ENCODE measurements at places on chromosomes 5 and 9. TPM values are rescaled to one million over a fixed set of nuclear protein-coding genes. Genes with fewer than 3 reads are reported as not detected.

TAS2R1 gene
- not detected for total RNA-seq

RASGRF2 gene
- 24.9 TPM for total RNA-seq

GRCh38 chr9:75845806-75846205 lies 44.7 kb upstream of the PCSK5 start:
- DNase-seq: no peak
- no peaks in the 10 kb centered on the region for H3K4me1 ChIP-seq
- no peaks in the 10 kb centered on the region for H3K36me3 ChIP-seq
- no peak overlapping the region for H3K4me3 ChIP-seq
- H3K27ac ChIP-seq: no peak overlapping the region

DNA sequence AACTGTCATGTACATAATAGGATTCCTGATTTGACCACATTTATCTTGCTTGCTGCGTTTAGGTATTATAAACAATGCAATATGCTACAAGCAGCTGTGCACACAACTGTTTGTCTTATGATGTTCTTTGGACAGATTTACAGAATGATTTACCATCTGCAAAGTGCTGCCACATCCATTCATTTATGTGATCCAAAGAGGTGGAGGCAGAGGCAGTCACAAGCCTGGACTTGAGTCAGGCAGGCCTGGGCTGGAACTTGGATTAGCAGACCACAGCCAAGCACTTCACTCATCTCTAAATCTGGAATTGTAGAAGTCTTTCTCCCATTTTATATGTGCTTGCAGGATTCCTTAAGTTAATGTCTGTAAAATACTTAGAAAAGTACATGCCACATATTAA lies 149.0 kb downstream of the INSYN2B start:
- no peaks in the 10 kb centered on the region for H3K27me3 ChIP-seq
- H3K4me3 ChIP-seq: no peak overlapping the region
- no peaks in the 10 kb centered on the region for H3K4me1 ChIP-seq
- DNase-seq: no peak

DNA sequence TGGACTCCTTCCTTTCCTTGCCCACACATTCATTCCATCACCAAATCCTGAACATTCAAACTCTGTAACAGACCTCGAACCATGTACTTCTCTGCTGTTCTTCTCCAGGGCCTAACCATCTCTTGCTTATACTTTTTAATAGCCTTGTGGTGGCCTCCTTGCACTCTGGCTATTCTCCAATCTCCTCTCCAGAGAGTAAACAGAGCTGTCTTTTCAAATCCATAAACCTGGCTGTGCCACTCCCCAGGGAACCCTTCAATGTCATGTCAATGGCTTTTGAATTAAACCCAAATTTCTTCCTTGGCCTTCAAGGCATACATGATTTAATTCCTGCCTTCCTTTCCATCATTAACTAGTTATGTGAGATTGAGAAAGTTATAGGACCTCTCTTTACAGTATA lies 277.6 kb upstream of the EFNA5 start:
- H3K27ac ChIP-seq: no peak overlapping the region
- H3K27me3 ChIP-seq: no peaks in the 10 kb centered on the region
- H3K4me3 ChIP-seq: no peak overlapping the region
- no peaks in the 10 kb centered on the region for H3K36me3 ChIP-seq
- H3K4me1 ChIP-seq: no peaks in the 10 kb centered on the region

GRCh38 chr5:32190095-32190494 lies 16.0 kb upstream of the GOLPH3 start:
- no peak for DNase-seq
- H3K4me3 ChIP-seq: no peak overlapping the region
- no peak overlapping the region for H3K27ac ChIP-seq
- no peaks in the 10 kb centered on the region for H3K36me3 ChIP-seq
- H3K4me1 ChIP-seq: no peaks in the 10 kb centered on the region
- no peaks in the 10 kb centered on the region for H3K27me3 ChIP-seq

DNA sequence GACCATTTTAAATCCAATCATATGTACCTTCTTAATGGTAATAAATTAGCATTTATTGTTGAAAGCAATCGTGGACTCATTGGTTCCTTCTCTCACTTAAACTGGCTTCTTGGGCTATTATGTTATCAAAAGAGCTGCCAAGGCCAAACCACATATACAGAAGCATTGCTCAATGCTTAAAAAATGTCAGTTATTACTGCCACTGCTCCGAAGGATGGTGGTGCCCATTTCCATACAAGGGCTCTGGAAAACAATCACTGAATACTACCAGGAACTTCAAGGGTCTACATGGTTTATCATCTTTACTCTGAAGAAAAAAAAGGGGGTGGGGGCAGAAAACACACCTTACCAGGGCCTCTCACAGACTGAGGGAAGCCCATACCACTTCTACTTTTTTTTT lies 104.3 kb downstream of the GNAQ start:
- no peak overlapping the region for H3K4me3 ChIP-seq
- no peak for DNase-seq
- H3K27me3 ChIP-seq: no peaks in the 10 kb centered on the region

GRCh38 chr5:9898319-9898718 lies 268.2 kb upstream of the TAS2R1 start:
- no peak for DNase-seq
- H3K27ac ChIP-seq: no peak overlapping the region
- H3K36me3 ChIP-seq: no peaks in the 10 kb centered on the region
- H3K4me1 ChIP-seq: no peaks in the 10 kb centered on the region
- no peak overlapping the region for H3K4me3 ChIP-seq

ALDH7A1 gene
- 2.1 TPM for total RNA-seq

Data from CD4-positive, alpha-beta T cell (primary cell).